Heart right ventricle (tissue), 16 donors: ENCODE measurements at places on chromosomes 6 and 20. TPM values are rescaled to one million over a fixed set of nuclear protein-coding genes. Genes with fewer than 3 reads are reported as not detected.

Gene CGA
- polyA plus RNA-seq: not detected

- no peak for DNase-seq
- no peaks in the 10 kb centered on the region for H3K27me3 ChIP-seq
- H3K36me3 ChIP-seq: no peaks in the 10 kb centered on the region
- H3K27ac ChIP-seq: no peak overlapping the region
- no peaks in the 10 kb centered on the region for H3K4me1 ChIP-seq
Measured at GRCh38 chr6:153092082-153093013, 38.7 kb downstream of the RGS17 start.

DNA sequence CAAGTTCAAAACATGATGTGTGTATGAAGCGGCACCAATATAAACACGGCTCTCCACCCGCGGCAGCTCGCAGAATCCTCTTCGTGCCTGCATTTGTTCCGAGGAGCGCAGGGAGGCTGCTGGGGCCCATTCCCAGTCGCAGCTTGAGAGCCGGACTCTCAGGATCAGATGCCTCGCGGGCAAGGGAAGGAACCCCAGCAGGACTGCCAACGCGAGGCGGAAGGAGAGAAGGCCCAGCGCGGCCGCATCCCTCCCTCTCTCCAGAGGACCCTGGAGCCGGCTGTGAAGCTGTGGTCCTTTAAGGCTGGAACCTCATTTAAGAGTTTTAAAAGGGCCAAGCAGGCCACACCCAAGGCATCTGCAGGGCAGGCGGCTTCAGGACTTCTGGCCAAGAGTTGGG lies 44.2 kb upstream of the ZBP1 start:
- no peaks in the 10 kb centered on the region for H3K36me3 ChIP-seq
- peaks cover 8% of the 10 kb centered on the region for H3K4me1 ChIP-seq
- H3K4me3 ChIP-seq: no peak overlapping the region
- DNase-seq: no peak

- no peaks in the 10 kb centered on the region for H3K36me3 ChIP-seq
- H3K27ac ChIP-seq: no peak overlapping the region
- H3K4me1 ChIP-seq: peaks cover 9% of the 10 kb centered on the region
- H3K4me3 ChIP-seq: no peak overlapping the region
- DNase-seq: no peak
Measured at GRCh38 chr6:46340246-46340645, 151.0 kb downstream of the RCAN2 start.

Gene IER3
- polyA plus RNA-seq: 93.9 TPM

DNA sequence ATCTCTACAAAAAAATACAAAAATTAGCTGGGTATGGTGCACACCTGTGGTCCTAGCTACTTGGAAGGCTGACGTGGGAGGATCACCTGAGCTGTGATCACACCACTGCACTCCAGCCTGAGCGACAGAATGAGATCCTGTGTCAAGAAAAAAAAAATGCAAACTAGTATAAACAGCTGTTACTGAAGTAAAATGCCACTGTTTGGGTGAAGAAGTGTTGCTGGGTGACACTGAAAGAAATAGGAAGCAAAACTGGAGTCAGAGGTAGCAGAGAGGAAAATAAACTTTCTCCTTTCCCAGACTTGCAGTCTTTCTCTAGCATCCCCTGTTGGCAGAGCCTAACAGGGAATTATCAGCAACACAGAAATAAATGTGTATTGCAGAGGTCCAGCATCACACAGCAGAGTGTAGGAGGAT lies 241.2 kb upstream of the PREP start:
- H3K4me3 ChIP-seq: no peak overlapping the region
- no peak overlapping the region for H3K27ac ChIP-seq
- no peaks in the 10 kb centered on the region for H3K27me3 ChIP-seq
- H3K36me3 ChIP-seq: no peaks in the 10 kb centered on the region

GRCh38 chr6:167013067-167013466 lies 13.9 kb downstream of the CEP43 start:
- DNase-seq: no peak
- no peak overlapping the region for H3K4me3 ChIP-seq
- H3K27me3 ChIP-seq: no peaks in the 10 kb centered on the region

- no peaks in the 10 kb centered on the region for H3K27me3 ChIP-seq
- no peak for DNase-seq
- H3K27ac ChIP-seq: peak overlapping the region; percentile 72
- H3K36me3 ChIP-seq: no peaks in the 10 kb centered on the region
Measured at GRCh38 chr6:129184324-129184723, 301.4 kb downstream of the LAMA2 start.

- H3K27me3 ChIP-seq: peaks cover 4% of the 10 kb centered on the region
- H3K27ac ChIP-seq: no peak overlapping the region
- H3K4me1 ChIP-seq: no peaks in the 10 kb centered on the region
- no peak for DNase-seq
- H3K4me3 ChIP-seq: no peak overlapping the region
Measured at GRCh38 chr20:47179267-47179666, 177.2 kb downstream of the ZMYND8 start.

DNA sequence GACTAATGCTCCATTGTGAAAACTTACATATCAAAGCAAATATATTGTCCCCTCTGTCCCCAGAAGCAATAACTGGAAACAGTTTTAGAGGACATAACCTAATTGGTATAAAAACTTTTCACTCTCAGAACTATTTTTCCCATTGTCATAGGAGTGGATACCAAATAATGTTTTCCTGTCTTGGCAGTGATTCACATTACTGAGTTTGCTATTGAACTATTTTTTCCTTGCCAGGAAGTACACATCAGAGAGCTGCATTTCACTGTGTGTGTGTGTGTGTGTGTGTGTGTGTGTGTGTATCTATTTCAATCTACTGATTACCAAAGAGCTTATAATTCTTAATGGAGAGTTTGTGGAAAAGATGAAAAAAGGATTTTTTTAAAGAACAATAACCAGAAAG lies 45.4 kb downstream of the AKAP12 start:
- H3K36me3 ChIP-seq: no peaks in the 10 kb centered on the region
- DNase-seq: no peak
- H3K27ac ChIP-seq: peak overlapping the region; percentile 3
- H3K27me3 ChIP-seq: no peaks in the 10 kb centered on the region
- H3K4me3 ChIP-seq: no peak overlapping the region

- no peaks in the 10 kb centered on the region for H3K36me3 ChIP-seq
- no peaks in the 10 kb centered on the region for H3K27me3 ChIP-seq
- H3K27ac ChIP-seq: no peak overlapping the region
Measured at GRCh38 chr6:169452869-169453620, 199.4 kb upstream of the THBS2 start.

Gene ADTRP
- 0.14 TPM for polyA plus RNA-seq

Gene RNF217
- polyA plus RNA-seq: 2.1 TPM

Gene DEF6
- 1.7 TPM for polyA plus RNA-seq

DNA sequence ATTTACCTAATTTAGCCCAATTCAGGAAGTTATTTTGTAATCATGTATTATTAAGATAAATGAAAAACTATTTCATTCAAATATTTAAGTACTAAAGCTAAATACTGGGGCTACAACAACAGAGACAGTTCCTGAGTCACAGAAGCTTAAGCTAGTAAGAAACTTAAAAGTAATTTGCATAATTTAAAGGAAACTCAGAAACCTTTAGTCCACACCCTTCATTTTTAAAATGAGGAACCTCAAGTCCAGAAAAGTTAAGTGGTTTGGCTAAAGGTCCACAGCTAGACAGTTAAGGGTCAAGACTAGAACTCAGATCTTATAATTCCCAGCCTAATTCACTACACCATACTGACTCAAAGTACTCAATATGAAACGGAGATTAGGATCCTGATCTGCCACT lies 7.2 kb downstream of the LMBRD1 start:
- no peak overlapping the region for H3K27ac ChIP-seq
- no peak overlapping the region for H3K4me3 ChIP-seq
- H3K27me3 ChIP-seq: no peaks in the 10 kb centered on the region
- peaks cover 23% of the 10 kb centered on the region for H3K36me3 ChIP-seq

- H3K36me3 ChIP-seq: peaks cover 3% of the 10 kb centered on the region
- no peak for DNase-seq
- no peaks in the 10 kb centered on the region for H3K4me1 ChIP-seq
- no peak overlapping the region for H3K4me3 ChIP-seq
Measured at GRCh38 chr6:125802943-125803377, 12.2 kb downstream of the NCOA7 start.

DNA sequence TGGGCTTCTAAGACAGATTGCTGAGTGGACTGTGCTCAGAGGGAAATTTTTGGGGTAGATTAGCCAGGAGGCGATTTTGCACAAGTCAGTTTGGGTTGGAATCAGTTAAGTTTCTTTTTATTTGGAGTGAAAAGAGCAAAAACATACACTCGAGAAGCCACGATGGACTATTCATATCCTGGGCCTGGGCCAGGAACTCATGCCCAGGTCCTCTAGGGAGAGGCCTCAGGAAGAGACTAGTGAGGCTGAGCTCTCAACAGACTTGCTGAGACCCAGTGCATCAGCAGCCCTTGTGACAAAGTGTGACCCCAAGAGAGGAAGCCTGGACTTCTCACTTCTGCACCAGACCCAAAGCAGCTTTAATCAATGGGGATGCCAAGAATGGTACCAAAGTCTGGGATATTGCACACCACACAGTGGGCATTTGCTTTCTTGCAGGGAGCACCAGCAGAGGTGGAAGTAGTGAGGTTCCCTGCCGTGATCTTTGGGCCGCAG lies 61.6 kb upstream of the MAFB start:
- no peak overlapping the region for H3K4me3 ChIP-seq
- no peaks in the 10 kb centered on the region for H3K36me3 ChIP-seq
- no peaks in the 10 kb centered on the region for H3K27me3 ChIP-seq

GRCh38 chr6:82217018-82217586 lies 30.4 kb downstream of the IBTK start:
- no peak overlapping the region for H3K27ac ChIP-seq
- no peaks in the 10 kb centered on the region for H3K27me3 ChIP-seq
- H3K4me1 ChIP-seq: no peaks in the 10 kb centered on the region
- peaks cover 98% of the 10 kb centered on the region for H3K36me3 ChIP-seq
- no peak for DNase-seq
- H3K4me3 ChIP-seq: no peak overlapping the region

Gene MLN
- not detected for polyA plus RNA-seq

DNA sequence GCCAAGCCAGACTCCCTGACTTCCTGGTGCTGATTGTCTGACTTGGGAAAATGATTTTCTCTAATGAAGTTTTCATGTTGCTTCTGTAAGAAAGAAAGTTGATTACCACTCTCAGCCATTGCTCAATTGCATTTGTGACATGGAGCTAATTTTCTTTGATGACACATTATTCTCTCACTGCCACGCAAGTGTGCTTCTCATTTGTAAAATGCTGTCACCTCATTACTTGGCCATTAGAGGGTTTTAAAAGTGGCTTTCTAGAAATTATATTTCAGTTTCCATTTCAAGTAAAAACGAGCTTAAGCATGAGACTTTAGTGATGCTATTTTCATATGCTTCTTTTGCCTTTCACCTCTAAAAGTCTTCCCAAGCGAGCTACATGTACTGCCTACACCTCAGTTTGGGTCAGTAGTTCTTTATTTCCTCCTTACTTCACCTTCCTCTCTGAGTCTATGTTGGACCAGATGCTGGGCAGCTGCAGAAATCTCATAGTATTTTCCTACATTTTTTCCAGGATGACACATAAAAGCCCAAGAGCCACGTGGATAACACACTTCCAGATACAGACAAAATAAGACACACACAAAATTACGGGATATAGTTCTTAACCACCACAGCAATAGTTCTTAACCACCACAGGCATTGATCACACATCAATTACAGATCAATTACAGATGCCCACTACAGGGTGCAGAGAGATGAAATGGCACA lies 6.3 kb upstream of the FAM210B start:
- H3K27ac ChIP-seq: no peak overlapping the region
- H3K36me3 ChIP-seq: no peaks in the 10 kb centered on the region
- peaks cover 7% of the 10 kb centered on the region for H3K27me3 ChIP-seq

Gene CRISP3
- polyA plus RNA-seq: 0.06 TPM

Gene KAT14
- polyA plus RNA-seq: 4.2 TPM

Gene MGME1
- 14.1 TPM for polyA plus RNA-seq

Gene COL21A1
- polyA plus RNA-seq: 14.3 TPM

DNA sequence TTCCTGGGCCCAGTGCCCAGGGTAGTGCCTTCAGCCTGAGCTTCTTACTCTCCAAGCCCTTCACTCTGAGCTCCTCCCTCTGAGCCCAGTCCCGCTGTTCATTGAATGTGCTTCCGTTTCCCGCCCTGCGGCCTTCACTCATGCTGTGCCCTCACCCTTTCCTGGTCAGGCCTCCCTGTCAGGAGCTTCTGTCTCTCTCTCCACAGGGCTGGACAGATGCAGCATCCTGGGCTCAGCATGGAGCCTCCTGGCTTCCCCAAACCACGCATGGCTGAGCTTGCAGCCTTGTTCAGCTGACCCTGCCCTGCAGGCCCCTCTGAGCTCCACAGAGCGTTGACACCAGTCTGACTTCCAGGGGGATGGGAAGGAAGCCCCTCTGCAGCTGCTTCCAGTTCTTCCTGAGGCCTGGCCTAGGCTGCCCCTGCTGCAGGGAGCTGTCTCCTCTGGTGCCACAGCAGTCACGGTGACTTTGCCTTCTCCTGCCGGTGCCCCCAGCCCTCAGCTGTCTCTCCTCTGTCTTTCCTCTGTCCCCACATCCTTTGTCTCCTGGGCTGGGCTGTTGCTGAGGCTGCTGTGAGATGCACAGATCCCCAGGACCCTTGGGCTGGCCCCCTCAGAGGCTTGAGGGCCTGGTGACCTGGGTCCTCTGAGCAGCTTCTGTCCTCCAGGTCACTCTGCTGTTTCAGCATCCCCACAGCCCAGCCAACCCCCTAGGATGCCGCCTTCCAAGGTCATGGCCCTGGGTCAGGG lies 7.9 kb upstream of the MYT1 start:
- H3K27me3 ChIP-seq: peaks cover 37% of the 10 kb centered on the region
- DNase-seq: no peak
- no peak overlapping the region for H3K27ac ChIP-seq
- H3K4me3 ChIP-seq: no peak overlapping the region
- no peaks in the 10 kb centered on the region for H3K36me3 ChIP-seq

- H3K27ac ChIP-seq: no peak overlapping the region
- H3K36me3 ChIP-seq: no peaks in the 10 kb centered on the region
- H3K27me3 ChIP-seq: no peaks in the 10 kb centered on the region
Measured at GRCh38 chr6:155040154-155040553, 45.0 kb downstream of the TIAM2 start.

Gene APMAP
- polyA plus RNA-seq: 48.5 TPM

Gene YIPF3
- polyA plus RNA-seq: 50.3 TPM

Gene PTPRA
- polyA plus RNA-seq: 8.9 TPM

- H3K36me3 ChIP-seq: no peaks in the 10 kb centered on the region
- no peak overlapping the region for H3K27ac ChIP-seq
- DNase-seq: no peak
- no peak overlapping the region for H3K4me3 ChIP-seq
- no peaks in the 10 kb centered on the region for H3K4me1 ChIP-seq
Measured at GRCh38 chr20:52226370-52226769, 34.8 kb upstream of the ZFP64 start.
